ENCODE measurements at places on chromosomes 13 and 19.

DNA sequence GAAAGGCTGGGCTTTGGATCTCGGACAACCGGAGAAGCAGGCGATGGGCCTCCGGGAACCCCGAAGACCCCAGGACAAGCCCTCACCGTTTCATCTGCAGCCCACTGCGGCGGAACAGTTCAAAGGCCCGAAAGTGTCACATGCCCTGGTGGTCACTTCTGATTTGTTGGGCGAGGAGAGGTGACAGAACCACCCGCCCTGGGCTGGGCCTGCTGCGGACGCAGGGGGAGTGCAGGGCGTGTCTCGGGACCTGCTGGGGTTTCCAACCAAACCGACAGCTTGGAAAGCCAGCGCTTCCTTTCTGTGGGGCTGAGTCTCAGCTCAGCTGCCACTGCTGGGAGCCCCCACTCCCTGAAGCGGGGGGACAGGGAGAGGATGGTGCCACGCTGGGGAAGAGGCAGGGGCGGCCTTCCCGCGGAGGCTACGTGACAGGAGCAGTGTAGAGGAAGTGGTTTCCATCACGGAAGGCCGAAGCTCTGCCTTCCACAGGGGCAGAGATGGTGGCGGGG is 22.8 kb upstream of the ZBTB7A start:
- no peak for DNase-seq

DNA sequence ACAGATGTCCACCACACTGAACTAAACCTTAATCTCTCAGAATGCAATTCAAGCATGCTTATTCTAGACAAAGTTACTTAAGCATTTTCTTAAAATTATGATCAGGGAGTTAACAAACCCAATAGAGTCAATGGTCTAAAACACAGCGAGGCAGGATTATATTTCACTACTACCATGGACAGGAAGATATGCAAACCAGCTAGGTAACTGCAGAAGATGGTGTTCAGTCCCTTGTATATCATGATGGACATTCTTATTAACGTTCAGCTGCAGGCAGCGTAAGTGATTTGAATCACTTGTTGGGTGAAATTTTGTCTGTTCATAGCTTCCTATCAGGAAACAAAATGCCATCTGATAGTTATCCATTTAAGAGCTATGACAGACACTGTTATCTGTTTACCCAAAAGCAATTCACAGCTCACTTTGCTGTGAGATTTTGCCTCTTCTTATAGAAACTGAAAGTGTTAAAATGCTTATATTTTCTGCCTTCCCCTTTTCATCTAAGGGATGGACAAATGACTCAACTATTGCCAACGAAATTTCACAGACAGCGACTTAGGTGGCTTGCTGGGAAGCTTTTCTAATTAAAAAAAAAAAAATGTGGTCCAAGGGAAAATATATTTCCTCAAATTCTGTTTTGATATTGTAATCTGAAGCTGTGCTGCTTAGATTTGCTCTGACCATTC is 591.9 kb downstream of the DACH1 start:
- DNase-seq, result no peak

- DNase-seq, result no peak
Observed at GRCh38 chr19:30877661-30878113, 471.5 kb downstream of the TSHZ3 start.

DNA sequence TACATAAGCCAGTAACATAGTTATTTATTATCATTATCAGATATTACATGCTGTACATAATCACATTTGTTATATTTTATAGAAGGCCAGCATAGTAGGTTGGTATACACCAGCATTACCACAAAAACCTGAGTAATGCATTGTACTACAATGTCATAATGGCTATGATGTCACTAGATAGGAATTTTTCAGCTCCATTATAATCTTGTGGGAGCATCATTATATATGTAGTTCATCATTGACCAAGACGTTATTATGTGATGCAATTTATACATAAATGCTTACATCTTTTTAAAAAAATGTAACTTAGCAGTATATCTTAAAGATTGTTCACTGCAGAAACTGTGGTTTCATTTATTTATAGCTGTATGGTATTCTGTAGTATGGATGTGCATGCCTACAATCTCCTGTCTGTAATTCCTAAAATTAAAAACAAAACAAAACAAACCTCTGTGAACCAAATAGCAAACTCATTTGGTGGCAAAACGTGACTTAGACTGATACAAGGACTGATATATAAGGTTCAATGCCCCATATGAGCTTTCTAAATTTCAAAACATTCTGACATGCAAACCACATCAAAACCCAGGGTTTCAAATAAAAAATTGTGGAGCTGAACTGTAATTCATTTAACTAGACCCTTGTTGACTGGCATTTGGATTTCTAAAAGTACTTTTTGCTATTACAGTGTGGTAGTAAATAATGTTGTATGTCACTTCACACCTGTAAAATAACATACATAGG is 250.9 kb downstream of the DLEU7 start:
- no peak for DNase-seq

DNA sequence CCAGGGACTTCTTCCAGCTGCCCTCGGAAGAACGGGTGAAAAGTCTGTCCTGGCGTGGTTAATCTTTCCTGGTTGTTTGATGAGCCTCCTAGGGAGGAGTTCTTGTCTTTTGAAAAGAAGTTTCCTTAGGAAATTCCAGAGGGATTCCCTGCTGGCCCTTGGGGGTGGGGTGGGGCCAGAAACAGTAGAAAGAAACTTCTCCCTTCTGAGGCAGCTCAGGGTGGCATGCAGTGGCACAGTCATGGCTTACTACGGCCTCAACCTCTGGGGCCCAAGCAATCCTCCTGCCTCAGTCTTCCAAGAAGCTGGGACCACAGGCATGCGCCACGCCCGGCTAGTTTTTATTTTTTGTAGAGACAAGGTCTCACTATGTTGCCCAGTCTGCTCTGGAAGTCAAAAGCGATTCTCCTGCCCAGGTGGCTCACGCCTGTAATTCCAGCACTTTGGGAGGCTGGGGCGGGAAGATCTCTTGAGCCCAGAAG is 1.5 kb downstream of the ZNF101 start:
- DNase-seq, result no peak

DNA sequence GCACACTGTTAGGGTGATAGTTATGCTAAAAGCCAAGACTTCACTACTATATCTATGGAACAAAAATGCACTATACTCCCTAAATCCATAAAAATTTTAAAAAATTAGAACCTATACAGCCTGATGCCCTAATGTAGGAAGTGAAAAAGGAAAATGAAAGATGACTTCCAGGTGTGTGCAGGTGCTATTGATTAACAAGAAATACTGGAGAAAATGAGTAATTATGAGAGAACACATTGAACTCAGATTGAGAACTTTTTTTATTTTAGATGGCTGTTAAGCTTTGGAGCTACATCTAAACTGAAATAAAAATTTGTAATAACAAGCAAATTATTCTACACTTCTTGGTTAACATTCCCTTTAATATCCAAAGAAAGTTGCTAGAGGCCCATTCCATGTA is 1015.7 kb downstream of the PCDH9 start:
- DNase-seq, result no peak

DNA sequence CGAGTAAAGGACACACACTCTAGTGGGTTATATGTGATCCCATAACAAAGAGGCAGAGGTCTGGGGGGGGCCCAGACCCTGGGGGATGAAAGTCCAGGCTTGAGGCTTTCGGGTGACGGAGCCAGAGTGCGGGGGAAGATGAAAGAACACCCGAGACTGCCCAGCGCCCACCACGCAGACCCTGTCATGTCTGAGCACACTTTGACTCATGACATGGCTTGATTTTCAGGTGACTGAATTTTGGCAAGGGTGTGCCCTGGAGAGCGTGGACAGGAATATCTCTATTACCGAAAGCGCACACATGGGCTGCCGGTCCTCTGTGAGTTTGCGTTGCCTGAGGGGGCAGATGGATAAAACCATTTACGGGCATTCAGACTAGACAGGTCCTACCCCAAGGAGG is 192.0 kb upstream of the SOX1 start:
- DNase-seq, result no peak

DNA sequence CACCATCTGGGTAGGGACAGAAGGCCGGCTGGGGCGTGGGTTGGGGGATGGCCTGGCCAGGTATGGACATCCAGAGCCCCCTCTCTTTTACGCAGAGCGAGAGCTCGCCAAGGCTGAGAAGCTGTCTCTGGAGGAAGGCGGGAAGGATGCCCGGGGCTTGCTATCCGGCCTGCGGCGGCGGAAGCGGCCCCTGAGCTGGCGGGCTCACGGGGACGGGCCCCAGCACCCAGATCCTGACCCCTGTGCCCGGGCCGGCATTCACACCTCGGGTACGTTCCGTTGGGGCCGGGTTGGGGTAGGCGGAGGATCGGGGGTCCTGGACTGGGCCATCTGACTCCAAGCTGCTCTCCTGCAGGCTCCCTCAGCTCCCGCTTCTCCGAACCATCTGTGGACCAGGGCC is 8.7 kb upstream of the SCN1B start:
- DNase-seq, result no peak

DNA sequence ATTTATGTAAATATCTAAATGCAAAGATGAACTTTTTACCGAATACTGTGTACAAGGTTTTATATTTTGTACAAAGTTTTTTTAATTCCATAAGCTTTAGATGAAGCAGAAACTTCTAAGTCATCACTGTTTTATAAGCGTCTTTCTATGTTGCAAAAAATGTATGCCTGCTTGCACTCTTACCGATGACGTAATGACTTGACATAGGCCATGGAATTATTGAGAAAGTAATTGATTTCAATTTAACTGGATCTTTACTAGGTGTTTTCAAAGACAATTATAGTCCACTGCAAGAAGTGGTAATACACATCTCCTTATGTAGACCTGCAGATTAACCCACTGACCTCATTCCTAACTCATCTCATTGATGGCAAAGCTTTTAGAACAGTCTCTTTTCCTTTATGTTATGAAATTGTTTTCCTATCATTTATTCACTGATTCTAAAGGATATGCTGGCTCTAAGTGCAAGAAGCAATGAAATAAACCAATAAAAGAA is 10.4 kb downstream of the DACH1 start:
- no peak for DNase-seq

DNA sequence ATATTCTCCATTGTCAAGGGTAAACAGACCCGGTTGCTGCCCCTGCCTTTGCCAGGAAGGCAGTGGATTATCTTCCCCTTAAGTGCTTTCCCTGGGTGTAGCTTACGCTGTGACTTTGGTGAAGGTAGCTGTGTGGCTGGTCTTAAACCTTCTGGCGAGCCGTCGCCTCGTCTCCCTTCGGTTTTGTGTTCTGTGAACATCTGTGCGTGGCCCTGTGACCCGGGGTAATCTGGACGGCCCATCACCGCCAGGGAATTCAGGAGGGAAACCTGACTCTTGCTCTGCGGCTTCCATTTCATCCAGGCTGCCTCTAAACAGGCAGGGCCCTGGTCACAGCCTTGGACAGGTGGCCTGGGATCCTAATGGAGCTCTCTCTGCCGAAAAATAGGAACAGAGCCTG is 78.7 kb downstream of the SHISA2 start:
- DNase-seq, result peak; percentile 27

- no peak for DNase-seq
Observed at GRCh38 chr19:48122421-48122820, 11.8 kb upstream of the PLA2G4C start.

DNA sequence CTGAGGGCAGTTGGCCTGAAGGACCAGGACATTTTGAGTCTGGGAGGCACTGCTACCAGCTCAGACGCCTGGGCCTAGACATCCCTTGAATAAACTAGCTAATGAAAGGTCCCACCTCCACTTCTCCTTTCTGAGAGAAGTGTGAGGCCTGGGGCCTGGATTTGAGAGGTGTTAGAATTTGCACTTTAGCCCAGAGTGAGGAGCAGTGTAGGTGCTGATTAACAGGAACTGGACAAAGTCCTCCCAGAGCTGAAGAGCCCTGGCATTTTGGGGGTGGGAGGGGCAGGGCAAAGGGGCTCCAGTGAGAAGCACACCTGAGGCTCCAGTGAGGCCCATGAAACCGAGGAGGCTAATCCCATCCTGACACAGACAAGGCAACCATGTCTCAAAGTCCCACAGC is 15.2 kb upstream of the SLC1A5 start:
- DNase-seq, result no peak

GRCh38 chr19:30314056-30314804 is 58.0 kb upstream of the ZNF536 start:
- no peak for DNase-seq

GRCh38 chr19:902093-902370 is 8.7 kb downstream of the RNU6-9 start:
- no peak for DNase-seq

- peak; percentile 86 for DNase-seq
Observed at GRCh38 chr19:4584670-4585460, 25.4 kb upstream of the SEMA6B start.

DNA sequence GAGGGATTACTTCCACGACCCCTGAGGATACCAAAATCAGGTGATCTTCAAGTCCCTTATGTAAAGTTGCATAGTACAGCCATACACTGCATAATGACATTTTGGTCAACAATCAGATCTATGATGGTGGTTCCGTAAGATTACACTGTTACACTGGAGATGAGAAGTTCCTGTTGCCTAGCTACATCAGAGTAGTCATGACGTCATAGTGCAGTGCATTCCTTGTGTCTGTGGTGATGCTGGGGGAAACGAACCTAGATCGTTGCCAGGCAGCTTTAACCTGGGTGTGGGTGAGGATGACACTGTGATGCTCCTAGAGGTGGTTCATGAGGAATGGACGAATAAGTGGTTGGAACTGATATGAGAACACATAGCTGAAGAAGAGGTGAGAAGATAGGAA is 9.1 kb downstream of the ZNF610 start:
- DNase-seq, result no peak

- no peak for DNase-seq
Observed at GRCh38 chr19:39112338-39112890, 13.2 kb upstream of the PAK4 start.

DNA sequence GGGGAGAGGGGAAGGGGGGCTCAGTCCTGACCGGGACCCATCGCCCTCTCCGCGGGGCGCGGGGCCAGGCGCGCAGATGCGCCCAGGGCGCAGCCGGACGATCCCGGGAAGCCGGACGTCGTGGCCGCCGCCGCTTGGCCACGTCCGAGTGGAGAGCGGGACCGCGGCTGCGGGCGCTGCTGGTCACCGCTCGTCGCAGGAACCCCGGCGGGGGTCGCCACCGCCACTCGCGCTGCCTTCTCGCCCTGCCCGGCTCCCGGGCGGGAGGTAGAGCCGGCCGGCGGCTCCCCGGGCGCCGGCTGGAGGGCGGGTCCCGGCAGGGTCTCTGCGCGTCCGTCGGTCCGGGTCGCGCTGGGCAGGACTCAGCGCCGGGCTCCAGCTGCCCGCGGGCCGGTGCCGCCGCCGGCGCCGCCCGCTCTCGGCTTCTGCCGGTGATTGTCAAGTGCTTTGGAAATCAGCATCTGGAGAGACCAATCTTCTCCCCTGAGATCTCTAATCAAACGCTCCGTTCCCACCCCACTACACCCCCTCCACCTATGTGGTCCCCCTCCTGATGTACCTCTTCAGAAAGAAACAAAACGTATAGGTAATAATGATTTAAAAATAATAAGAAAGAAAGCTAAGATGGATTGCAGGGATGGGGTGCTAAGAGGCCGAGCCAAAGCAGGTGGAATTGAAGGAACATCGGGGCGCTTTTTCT is 464.4 kb downstream of the ITGBL1 start:
- peak; percentile 41 for DNase-seq

GRCh38 chr13:105428811-105429210 is 1106.7 kb downstream of the EFNB2 start:
- DNase-seq, result no peak
